Activated naive CD4-positive, alpha-beta T cell treated with anti-CD3 and anti-CD28 coated beads, Interleukin-2, amount 10 ng/mL, durations not matched to agents 7 days and 5 days (primary cell): ENCODE measurements at places on chromosomes 13 and 19.

- no peak for DNase-seq
Observed at GRCh38 chr19:33667141-33667650, 45.4 kb downstream of the CHST8 start.

GRCh38 chr19:3274942-3275582 is 50.6 kb downstream of the CELF5 start:
- peak; percentile 52 for DNase-seq

- no peak for DNase-seq
Observed at GRCh38 chr19:47106821-47107201, 6.8 kb downstream of the ZC3H4 start.

- peak; percentile 76 for DNase-seq
Observed at GRCh38 chr19:36771261-36772231, 1.1 kb downstream of the ZNF850 start.

DNA sequence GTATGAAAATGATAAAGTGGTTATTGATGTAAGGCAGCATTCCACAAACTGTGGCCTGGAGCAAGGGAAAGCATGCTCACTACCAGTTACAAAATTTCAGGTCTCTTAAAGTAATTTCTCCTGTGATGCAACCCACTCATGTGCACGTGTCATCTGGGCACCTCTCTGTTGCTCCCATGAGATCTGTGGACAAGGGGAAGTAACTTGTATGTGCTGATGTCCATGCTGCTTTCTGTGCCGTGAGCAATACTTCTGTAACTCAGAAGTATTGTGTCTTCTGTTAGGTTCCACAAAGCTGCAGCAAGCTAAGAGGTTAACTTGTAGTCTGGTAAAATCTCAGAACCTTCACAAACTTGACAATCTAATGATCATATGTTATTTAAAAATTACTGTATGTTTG is 930.0 kb upstream of the SLITRK6 start:
- DNase-seq, result no peak

DNA sequence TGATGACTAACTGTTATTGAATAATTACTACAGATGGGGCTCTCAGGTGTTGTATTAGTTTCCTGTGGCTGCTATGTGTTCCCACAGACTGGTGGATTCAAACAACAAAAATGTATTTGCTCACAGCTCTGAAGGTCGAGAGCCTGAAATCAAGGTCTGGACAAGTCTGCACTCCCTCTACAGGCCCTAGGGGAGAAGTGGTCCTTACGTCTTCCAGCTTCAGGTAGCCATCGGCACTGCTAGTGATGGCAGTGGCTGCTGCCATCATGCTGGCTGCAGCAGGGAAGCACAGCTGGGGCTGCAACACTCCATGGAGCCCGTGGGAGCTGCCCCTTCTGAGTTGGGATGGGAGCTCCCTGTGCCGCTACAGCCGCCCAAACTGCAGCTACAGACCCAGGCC is 1.9 kb downstream of the TEX26 start:
- no peak for DNase-seq

DNA sequence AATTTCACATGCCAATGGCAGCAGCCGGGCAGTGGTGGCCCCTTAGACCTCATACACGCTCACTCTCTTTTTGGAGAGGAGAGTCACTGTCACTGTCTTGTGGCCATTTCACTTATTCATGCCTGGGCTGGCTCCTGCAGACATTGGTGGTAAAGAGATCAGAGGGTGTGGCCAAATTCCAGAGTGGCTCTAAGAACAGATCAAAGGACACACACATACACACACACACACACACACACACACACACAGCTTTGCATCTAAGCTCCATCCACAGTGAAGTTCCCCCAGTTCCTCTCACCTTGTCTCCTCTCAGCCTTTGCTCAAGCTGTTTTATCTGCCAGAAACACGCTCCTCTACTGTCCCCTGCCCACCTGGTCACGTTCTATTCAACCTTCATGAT is 46.5 kb upstream of the KPNA3 start:
- no peak for DNase-seq

- DNase-seq, result no peak
Observed at GRCh38 chr19:7874076-7874896, at the start of gene PRR36. TSS of gene PRR36 (minus strand) at chr19:7874390. CDS start at chr19:7873689, 701 bp downstream.

DNA sequence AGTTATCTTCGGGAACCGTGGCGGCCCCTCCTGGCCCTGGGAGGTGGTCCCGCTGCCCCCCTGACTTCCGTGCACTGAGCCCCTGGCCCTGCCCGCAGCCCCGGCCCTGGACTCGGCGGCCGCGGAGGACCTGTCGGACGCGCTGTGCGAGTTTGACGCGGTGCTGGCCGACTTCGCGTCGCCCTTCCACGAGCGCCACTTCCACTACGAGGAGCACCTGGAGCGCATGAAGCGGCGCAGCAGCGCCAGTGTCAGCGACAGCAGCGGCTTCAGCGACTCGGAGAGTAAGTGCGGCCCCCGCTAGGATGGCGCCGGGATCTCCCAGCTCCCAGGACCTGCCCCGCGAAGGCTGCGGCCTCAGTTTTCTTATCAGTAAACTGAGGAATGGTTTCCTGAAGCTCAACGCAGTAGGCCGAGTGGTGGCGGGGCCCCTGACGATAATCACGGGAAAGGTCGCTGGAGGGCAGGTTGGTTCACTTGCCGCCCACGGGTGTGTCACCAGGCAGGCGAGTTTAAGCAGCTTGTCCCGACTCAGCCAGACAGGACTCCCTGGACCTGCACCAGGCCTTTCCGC is 924 bp downstream of the RGCC start:
- DNase-seq, result peak; percentile 72

- DNase-seq, result no peak
Observed at GRCh38 chr13:32284927-32285632, 30.1 kb downstream of the ZAR1L start.

GRCh38 chr13:24863748-24864540 is 100.0 kb downstream of the RNF17 start:
- no peak for DNase-seq

GRCh38 chr13:43203781-43204180 is 180.4 kb downstream of the DNAJC15 start:
- no peak for DNase-seq

GRCh38 chr13:113297370-113298042 is 467 bp downstream of the LAMP1 start:
- DNase-seq, result peak; percentile 69

GRCh38 chr19:45245826-45246225 is 619 bp upstream of the EXOC3L2 start:
- DNase-seq, result no peak

- no peak for DNase-seq
Observed at GRCh38 chr13:51673165-51673564, 88.9 kb downstream of the WDFY2 start.

DNA sequence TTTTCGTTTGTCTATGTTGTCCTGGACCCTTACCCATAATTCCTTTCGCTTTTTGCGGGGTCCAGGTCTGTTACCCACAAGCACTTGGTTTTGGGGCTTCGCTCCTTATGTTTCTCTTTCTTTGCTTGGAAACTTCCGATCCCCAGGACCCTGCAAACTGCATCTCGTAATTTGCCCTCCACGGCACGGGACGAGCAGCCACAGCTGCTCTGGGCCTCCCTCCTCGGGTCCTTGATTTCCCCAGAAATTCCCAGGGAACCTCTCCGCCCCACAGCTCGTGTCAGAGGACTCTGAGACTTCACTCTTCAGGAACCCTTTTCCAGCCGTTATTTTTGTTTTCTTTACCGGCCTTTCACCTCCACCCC is 599 bp downstream of the SNRNP70 start:
- DNase-seq, result no peak

GRCh38 chr19:49851456-49852259 is 699 bp downstream of the PTOV1 start:
- DNase-seq, result peak; percentile 58

DNA sequence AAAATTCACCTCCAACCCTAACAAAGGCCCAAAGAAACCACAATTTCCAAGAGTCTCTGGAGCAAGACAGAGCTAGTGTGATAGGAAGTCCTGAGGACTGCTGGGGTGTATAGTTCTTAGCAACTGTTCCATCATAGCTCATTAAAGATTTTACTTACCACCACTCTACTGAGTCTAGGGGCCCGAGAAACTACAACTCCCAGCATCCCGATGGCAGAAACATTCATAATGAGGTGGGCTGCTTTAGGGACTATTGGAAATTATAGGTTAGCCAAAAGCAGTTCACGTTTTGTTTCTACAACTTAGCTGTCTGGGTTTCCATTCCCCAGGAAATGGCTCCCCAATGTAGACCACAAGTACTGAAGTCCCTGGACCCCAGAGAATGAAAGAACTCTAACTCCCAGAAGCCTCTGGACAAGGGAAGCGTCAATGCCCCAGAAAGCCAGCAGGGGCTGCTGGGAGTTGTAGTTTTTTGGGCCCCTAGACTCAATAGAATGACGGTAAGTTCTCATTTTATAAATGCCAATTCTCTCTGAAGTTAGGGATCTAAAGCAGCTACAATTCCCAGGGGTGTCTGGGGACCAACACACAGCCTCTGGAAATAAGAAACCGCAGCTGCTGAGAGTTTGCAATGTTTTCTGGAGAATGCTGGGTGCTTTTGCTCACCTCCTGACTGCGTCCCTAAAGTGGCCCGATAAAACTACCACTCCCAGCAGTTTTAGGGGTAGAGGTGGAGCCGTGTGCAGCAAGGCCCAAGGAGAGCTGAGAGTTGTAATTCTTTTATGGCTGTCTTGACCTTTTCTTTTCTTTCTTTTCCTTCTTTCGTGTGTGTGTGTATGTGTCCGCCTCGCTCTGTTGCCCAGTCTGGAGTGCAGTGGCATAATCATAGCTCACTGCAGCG is 11.1 kb downstream of the FTL start:
- DNase-seq, result peak; percentile 63

GRCh38 chr19:7969555-7969939 is 26.1 kb upstream of the TIMM44 start:
- no peak for DNase-seq

DNA sequence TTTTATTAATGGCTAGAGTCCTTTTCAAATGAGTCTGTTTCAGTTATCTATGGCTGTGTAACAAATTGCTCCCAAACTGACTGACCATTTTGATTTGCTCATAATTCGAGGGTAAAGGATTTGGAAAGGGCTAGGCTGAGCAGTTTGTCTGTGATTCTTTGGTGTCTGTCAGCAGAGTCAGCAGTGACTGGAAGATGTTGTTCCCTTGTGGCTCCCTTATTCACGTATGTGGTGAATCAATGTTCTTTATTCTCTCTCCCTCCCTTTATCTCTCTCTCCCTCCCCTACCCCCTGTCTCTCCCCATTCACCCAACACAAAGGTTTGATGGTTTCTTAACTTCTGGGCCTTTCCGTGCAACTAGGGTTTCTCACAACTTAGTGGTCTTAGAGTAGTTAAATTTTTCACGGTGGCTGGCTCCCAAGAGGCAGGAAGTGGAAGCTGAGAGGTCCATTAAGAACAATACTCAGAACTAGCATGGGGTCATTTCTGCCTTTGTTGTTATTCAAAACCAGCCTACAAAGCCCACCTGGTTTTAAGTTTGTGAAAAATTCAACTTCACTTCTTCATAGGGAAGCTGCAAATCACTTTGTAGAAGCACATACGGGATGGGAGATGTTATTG is 772.5 kb upstream of the SLITRK1 start:
- no peak for DNase-seq
